Dermis microvascular lymphatic vessel endothelial cell (primary cell): ENCODE measurements at places on chromosomes 7 and 10.

GRCh38 chr10:84654671-84655070 lies 326.3 kb downstream of the CCSER2 start:
- no peak for DNase-seq

DNA sequence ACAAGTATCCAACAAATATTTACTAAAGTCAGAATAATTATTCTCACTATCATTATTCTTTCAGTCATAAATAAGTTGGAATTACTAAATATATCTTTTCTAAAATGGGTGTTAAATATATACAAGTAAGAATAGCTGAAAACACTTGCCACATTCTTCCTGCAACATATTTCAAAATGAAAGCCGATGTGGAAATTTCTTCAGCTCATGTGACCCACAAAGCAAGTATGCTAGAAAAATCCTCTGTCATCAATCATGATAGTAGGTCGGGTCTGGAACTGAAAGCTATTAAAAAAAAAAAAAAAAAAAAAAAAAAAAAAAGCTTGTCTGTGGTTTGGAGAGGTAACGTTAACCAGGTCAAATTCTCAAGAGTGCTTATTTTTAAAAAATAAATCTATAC lies 344.7 kb downstream of the NEBL start:
- no peak for DNase-seq

GRCh38 chr10:31709476-31709875 lies 219.2 kb downstream of the ARHGAP12 start:
- no peak for DNase-seq

- no peak for DNase-seq
Observed at GRCh38 chr7:92648067-92648466, 57.9 kb upstream of the FAM133B start.

DNA sequence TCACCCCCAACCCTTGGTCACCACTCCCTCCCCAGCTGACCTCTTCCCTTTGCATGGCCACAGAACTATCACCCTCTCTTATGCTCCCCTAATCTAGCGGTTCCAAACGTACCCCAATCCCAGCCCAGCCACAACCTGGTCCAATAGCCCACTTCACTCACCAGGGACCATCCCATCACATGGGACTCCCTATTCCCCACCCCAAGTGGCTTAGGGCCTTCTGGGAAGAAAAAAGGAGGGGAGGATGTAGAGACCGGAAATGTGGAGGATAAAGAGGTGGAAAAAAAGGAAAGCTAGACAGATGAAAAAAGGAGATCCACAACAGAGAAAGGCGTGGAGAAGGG lies 30.3 kb upstream of the PAX2 start:
- DNase-seq, result no peak

GRCh38 chr10:32318476-32318896 lies 28.5 kb downstream of the EPC1 start:
- DNase-seq, result no peak

GRCh38 chr7:132410385-132410784 lies 165.9 kb downstream of the PLXNA4 start:
- peak; percentile 93 for DNase-seq

DNA sequence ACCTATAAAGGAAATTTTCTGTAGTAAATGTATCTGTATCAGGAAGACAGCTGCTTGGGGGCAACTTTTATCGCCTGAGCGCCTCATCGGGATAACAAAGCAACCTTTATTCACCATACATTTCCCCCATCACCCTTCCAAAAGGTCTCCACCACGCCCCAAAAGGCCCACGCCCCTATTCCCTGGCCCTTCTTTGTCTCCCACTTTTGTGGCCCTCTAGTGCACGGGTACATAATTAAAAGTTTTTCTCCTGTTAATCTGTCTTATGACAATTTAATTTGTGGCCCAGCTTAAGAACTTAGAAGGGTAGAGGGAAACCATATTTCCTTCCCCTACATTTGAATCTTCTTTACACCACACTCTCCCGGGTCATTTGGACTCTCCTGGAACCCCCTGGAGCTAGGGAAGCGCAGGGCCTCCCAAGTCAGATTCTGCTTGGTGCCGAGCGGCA lies 625 bp downstream of the RP9 start:
- DNase-seq, result no peak

GRCh38 chr7:32042900-32043299 lies 27.3 kb downstream of the PDE1C start:
- DNase-seq, result no peak
